ENCODE measurements at places on chromosomes 4 and X.

GRCh38 chr4:113588895-113589668 is 172.5 kb downstream of the CAMK2D start:
- DNase-seq = no peak

DNA sequence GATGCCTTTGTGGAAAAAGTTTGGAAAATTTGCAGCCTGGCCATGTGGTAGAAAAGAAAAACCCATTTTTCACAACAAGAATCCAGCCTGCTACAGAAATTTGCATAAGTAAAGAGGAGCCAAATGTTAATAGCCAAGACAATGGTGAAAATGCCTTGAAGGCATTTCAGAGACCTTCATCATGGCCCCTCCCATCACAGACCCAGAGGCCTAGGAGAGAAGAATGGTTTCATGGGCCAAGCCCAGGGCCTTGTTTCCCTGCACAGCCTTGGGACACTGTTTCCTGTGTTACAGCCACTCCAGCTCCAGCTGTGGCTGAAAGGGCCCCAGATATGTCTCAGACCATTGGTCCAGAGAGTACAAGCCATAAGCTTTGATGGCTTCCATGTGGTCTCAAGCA is 101.4 kb upstream of the LINC00632 start:
- DNase-seq = no peak

GRCh38 chr4:153798420-153798819 is 9.5 kb upstream of the SFRP2 start:
- no peak for DNase-seq

- no peak for DNase-seq
These were observed 216.2 kb upstream of the BMP3 start for GRCh38 chr4:80814266-80814665.

Measured in hematopoietic multipotent progenitor cell treated with erythropoietin and hydrocortisone succinate and interleukin-3 and kit ligand, for 15 days (in vitro differentiated cells).